Activated CD8-positive, alpha-beta memory T cell treated with anti-CD3 and anti-CD28 coated beads for 1 hour (primary cell): ENCODE measurements at places on chromosomes 4 and X.

DNA sequence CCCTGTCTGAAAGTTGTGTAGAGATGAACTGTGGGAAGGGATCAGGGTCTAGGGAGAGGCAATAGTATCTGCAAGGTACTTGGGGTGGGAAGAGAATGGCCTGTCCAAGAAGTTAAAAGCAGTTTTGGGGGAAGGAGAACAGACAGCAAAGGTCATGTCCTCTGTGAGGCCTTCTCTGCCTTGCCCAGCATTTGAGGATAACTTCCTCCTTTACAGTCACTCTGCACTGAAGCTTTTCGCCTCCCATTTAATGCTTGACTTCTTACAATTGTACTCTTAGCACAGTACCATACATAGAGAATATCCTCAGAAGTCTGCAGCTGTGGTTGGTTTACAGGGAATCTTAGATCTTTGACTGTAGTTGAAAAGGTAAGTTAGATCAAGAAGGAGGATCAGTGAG lies 121.8 kb upstream of the AP1S2 start:
- DNase-seq: no peak

- no peak for DNase-seq
Observed at GRCh38 chrX:109871121-109871888, 131.6 kb upstream of the TMEM164 start.

DNA sequence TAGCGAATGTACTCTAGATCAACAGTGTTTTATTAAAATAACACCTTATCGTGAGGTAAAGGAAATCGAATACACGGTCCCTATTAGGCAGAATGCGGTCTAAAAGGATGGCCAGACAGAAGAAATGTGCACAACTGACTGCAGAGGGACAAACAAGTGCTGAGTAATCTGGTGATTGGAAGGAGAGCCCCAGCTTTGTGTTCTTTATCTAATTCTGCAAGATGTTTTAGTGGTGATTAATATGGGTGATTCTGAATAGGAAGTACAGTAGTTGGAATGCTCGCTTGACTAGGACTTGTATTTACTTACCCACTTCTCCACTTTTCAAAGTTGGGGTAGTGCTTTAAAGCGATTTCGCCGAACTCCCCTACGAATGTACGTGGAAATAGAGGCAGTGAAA lies 1.2 kb downstream of the WDR44 start:
- DNase-seq: no peak

DNA sequence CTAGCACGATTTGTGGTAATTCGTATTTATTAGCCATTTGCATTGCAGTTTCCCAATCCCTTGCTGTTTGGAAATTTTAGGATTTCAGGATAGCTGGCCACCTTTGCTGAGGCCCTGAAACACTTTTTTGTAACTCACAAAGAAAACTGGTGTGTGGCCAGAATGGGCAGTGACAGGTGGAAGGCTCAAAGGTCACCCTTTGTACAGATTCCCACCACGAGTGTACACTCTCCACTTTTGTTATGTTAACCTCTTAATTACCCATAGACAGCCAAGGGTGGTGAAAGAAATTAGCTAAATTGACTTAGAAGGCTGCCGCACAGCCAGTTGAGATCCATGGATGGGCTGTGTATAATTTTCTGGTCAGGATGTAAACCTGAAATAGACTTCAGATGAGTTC lies 109.7 kb upstream of the ARX start:
- no peak for DNase-seq
